ENCODE measurements at places on chromosomes 11 and 22.

DNA sequence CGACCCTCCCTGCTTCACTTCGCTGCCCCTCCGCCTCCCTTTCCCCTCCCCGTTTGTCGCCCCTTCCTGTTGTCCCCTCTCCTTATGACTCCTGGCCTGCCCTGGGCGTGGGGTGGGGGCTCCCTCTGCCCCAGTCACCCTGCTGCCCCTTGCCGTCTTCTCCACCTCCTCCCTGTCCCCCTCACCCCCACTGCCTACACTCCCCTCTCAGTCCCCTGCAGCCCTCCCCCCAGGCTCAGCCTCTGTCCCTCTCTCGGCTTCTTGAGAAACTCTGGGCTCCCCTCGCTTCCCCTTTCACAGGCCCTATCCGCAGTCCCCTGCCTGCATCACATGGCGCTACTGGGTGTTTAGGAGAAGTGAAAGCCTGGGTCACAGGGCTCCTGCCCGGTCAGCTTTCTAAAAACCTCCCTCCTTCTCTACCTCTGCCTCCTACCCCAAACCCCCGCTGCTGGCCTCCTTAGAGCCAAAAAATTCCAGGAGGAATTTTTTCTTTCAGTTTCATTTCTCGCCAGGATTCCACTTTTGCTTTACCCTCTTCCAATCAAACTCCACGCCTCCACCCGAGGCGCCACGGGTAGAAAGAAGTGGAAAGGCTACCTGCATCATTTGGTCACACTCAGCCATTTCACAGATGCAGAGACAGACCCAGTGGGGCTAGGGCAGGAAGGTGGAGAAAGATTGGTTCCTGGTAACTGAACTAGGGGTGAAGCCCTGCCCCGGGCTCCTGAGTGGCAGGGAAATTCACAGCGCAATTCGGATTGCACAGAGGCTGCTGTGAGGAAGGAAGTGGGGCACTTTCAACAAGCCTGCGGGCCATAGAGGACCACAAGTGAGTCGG is at the start of gene SLC15A3:
Gene SLC15A3, minus strand, starts transcription at position 273 of the 838 bp plus-strand sequence. CDS start 625 bp downstream, outside the sequence.
- DNase-seq, result no peak

DNA sequence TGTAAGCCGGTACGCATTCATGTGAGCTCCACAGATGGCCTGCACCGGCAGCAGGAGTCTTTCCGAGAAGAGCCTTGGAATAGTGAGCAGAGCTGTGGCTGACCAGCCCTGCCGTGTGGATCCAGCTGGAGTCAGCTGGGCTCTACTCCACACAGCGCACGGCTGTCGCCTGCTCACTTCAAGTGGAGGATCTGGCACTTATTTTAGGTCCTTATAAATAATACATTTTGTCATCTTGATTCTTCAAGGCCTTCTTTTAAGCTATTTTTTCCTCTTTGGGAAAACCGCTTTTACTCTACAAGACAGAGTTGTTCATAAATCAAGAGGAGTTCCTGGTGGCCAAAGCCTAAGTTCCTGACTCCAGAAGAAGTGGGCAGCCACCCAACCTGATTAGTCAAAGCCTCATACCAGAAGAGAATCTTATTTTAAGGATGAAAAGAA is 93.8 kb downstream of the KCNC1 start:
- DNase-seq, result peak; percentile 62

DNA sequence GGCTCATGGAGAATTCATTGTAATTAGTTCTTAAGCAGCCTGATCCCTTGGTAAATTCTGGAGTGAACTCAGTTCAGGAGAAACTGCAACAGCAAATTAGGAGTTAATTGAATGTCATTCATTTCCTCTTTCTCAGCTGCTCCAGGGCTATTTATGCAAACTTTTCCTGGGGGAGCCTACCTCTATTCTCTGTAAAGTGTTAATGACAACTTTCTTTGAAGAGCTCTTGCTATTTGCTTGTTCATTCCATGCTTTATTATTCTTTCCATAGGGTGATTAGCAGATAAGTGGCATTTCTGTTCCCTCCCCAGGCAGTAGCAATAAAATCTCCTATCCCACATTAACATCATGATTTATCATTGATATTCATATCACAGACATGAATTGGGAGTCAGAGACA is 267.6 kb upstream of the DDI1 start:
- no peak for DNase-seq

DNA sequence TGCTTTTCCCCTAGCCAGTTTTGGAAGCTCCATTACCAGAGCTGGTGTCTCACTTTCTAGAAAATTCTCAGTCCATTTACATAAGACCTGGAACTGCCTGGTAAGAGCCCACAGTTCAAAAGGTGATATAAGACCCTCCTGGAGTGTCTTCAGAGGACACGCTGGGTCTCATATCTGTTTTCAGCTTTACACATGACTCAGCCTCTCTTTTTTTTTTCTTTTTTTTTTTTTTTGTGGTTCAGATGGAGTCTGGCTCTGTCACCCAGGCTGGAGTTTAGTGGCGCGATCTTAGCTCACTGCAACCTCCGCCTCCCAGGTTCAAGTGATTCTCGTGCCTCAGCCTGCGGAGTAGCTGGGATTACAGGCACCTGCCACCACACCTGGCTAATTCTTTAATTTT is 30.7 kb downstream of the WEE1 start:
- DNase-seq, result no peak

DNA sequence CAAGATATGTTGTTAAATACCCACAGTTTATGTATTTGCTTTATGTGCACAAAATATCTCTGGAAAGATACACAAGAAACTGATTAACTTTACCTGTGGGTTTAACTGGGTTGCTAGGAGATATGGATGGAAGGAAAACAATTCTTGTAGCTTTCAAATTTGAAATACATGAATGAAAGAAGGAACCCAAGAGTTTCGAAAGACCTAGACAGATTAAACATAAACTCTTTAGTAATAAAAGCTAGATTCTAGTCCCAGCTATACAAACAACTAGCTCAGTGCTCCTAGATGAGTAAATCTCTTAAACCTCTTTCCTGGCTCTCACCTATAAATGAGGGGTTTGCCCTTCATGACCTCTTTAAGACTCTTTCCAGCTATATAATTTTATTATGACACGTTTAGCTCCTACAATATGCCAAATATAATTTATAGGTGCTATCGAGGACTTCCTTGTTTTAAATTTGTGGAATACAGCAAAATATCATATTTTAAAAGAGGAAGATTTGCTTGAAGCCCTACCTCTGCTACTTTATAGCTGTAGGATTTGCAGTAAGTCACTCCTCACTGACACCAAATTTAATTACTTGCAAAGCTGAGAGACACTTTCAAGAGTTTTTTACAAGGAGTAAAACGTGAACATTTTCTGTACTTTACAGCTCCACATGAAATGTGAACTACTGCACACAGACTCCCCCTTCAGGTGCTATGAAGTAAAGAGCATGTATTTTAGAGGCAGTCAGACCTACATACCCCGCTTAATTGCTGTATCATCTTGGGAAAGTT is 50.7 kb downstream of the RRAS2 start:
- DNase-seq, result no peak

DNA sequence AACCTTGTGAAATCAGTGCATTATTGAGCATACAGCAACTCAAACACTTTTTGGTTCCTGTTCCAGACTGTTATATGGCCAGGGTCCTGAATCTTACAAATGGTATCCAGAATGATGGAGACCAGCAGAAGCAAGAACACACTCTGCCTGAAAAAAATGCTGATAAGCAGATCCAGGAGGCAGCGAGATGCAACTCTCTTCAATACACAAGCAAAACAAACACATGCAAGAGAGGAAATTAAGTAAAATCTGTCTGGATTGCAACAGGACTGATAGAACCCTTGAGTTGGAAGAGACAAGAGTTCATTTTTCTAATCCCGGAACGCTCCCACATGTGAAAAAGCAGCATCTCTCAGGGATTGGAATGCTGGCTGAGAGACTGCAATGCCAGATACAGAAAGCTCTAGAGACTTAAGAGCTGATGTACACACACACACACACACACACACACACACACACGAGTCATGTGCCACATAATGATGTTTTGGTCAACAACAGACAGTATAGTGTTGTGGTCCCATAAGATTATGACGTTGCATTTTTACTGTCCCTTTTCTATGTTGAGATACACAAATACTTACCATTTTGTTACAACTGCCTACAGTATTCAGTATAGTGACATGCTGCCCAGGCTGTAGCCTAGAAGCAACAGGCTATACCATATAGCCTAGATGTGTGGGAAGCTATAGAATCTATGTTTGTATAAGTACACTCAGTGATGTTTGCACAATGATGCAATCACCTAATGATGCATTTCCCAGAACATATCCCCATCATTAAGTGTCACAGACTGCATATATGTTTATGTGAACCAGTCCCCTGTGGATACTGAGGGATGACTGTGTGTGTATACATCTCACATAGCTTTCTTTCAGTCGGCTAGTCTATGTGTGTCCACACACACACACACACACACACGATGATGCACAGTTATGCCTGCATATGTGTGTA is 406.6 kb downstream of the LARGE1 start:
- no peak for DNase-seq

GRCh38 chr11:44568658-44569473 is 3.4 kb downstream of the CD82 start:
- DNase-seq, result no peak

DNA sequence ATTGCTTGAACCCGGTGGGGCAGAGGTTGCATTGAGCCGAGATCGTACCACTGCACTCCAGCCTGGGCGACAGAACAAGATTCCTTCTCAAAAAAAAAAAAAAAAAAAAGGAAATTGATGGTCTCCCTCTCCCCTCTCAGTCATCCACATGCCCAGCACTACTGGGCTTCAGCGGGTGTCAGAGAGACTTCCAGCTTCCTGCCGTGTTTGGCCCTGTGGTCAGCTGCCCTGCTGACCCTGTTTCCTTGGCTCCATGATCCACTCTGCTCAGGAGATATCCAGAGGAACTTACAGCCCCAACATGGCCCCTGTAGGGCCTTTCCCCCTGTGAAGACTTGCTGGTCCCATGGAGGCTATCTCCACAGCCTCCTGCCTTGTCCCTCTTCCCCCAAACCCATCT is 6.1 kb upstream of the PNPLA3 start:
- no peak for DNase-seq

DNA sequence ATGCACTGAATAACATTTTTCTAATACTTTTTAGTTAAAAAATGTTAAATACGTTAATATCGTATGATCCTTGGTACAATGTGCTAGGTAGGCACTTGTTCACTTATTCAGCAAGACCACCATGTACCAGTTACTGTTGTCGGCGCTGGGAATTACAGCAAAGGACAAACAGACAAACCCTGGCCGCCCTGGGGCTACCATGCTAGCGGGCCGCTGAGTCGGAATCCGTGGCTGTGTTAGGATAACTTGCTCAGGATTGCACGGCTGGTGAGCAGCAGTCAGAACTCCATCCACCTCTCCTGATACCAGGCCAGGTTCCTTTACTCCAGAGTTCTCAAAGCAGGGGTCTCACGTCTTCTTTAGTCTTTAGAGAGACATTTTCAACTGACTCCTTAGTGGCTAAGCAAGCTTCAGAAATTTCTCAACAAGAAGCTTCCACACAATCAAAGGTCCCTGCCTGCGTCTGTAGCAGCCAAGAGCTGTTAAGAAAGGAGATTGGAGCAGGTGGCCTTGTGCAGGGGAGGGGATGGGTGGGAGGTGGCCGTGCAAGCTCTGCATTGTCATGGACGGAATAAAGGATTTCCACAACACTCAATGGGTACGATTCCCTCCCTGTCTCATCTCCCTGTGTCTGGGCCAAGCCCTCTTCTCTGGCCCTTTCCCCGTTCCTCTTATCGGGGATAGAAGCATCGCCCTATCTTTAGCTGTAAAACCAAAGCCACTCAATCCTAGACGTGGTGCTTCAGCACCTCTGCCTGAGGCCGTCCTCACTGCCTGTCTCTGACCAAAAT is 39.8 kb upstream of the NNMT start:
- peak; percentile 43 for DNase-seq

- DNase-seq, result no peak
Observed at GRCh38 chr11:117382746-117383145, 55.1 kb downstream of the CEP164 start.

DNA sequence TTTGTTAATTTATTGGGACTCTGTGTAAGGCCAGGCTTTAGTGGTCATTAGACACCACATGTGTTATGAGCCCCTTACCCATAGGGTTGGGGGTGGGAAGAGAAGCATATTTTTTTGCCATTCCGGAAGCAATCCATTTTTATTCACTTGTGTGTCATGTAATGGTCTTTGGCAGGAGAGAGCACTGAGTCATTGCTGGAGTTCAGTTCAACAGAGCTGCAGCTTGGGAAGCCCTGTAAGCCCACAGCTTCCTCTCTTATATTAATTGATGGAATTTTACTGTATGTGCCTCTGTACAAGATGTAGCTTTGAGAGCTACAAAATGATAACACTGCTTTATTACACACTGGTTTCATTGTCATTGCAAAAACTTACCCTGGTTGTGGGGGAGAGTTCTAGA is 177.3 kb upstream of the SORL1-AS1 start:
- no peak for DNase-seq

DNA sequence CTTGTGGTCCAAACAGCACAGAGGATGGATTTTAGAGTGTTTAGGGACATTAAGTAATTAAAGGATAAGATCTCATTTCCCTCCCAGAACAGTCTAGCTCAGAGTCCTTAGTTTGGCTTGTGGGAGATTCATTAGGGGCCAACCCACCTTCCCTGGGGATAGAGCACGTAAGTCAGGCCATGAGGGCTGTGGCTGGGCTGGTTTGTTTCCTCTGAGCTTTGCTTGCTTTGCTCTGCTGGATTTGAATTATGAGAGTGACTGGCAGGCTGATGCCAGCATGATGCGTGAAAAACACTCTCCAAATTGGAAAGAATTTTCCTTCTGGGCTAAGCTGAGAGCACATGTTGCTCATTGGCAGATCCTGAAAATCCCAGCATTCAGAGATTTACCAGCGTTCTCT is 84.7 kb upstream of the HEPHL1 start:
- no peak for DNase-seq

DNA sequence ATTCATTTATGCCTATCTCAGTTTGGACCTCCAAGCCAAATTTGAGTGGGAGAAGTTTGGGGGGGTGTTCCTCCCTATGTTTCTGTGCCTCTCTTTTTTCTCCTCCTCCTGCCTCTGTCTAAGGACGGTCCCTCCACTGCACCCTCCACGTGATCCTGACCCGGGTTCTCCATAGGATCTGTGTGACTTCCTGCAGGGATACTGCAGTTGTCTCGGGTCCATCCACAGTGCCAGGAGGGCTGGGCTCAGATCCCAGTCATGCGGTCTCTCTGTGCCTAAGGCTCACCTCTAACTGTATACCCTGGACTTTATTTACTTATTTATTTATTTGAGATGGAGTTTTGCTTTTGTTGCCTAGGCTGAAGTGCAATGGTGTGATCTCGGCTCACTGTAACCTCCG is 1354.5 kb downstream of the BRD1 start:
- no peak for DNase-seq

- DNase-seq, result no peak
Observed at GRCh38 chr22:49567899-49568750, 259.5 kb downstream of the BRD1 start.

- DNase-seq, result no peak
Observed at GRCh38 chr11:29173660-29174062, 843.2 kb downstream of the KCNA4 start.

- no peak for DNase-seq
Observed at GRCh38 chr11:14342906-14343305, 16.1 kb downstream of the RRAS2 start.

Data from glutamatergic neuron (in vitro differentiated cells).